SIG-M5 (cell line): ENCODE measurements at places on chromosomes 3 and 15.

GRCh38 chr15:75584121-75584520 is 5.0 kb upstream of the PTPN9 start:
- DNase-seq: no peak

GRCh38 chr15:76973362-76973743 is 21.6 kb upstream of the PSTPIP1 start:
- DNase-seq: no peak

- no peak for DNase-seq
These were observed 1.6 kb upstream of the SIN3A start for GRCh38 chr15:75452865-75453702.

DNA sequence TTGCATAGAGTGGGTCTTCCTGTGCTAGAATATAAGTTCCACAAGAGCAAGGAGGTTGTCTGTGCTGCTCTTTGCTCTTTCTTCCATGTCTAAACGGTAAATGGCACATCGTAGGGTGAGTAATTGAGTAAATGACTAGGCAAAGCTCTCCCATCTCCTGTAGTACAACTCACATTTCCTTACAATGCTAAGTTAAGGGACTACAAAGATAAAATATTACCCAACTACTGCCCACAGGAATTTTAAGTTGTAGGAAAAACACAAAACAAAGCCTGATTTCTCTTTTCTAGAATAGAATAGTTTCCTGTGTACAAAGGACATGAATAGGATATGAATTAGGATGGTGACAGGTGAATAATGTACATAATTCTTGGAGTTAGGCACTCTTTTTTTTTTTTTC is 19.9 kb upstream of the LRIG1 start:
- no peak for DNase-seq

DNA sequence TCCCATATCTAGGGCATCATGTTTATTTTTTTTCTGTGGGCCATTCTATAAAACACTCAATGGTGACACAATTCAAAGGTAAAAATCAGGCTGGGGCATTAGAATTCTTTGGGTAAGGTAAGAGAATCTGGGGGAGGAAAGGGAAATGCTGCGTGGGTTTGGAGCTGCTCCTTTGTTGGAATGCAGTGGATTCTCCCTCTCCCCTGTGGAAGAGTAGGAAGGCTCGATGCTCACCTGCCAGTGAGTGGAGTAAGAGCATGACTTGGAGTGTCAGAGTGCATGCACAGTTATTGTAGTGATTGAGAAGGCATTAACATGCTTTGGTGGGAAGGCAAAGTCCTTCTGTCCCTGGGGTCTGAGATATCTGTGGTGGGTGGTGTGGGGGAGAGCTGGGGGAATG is 280.0 kb downstream of the PDCD6IP start:
- no peak for DNase-seq

- DNase-seq: no peak
These were observed 3.7 kb upstream of the ZNF662 start for GRCh38 chr3:42902257-42902656.

DNA sequence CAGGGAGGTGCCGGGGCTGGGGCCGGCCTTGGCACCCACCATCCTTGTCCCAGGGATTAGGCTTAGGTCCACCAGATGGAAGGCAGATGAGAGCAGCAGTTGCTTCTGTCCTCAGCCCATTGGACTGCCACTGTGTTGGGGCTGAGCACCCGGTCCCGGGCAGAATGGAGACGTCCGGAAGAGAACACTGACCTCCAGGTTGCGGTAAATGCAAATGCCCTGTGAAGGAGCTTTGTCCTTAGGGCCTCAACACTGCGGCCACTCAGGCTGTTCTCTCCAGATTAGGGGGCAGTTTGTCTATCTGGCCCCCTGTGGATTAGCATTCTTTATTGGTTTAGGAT is at the start of gene SERINC4:
Gene SERINC4, minus strand, starts transcription at position 276 of the 341 bp plus-strand sequence. Its CDS starts 234 bp downstream, at position 42.
- DNase-seq: no peak

DNA sequence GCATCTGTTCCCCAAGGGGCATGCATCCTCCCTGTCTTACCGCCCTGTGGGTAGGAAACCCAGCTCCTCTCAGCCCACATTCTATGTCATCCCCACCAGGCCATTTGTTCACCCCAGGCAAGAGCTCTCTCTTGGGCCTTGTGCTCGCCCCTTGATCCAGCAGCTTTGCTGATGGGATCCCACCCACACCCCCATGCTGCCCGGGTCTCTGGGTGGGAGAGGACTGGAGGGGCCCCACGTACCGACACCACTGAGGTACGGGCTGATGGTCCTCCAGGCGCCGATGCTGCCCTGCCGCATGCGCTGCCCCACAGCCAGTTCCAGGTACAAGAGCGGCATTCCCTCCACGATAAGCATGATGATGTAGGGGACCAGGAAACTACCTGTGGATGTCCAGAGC is 14.5 kb downstream of the SLC6A20 start:
- no peak for DNase-seq

GRCh38 chr15:91694131-91694830 is 159.2 kb upstream of the SLCO3A1 start:
- DNase-seq: no peak

GRCh38 chr15:32125595-32125994 is 95.3 kb downstream of the CHRNA7 start:
- DNase-seq: no peak

GRCh38 chr3:190941694-190942260 is 79.3 kb upstream of the GMNC start:
- no peak for DNase-seq

- DNase-seq: no peak
These were observed 36.3 kb downstream of the CHST14 start for GRCh38 chr15:40506964-40507571.
